Activated CD4-positive, alpha-beta T cell treated with anti-CD3 and anti-CD28 coated beads, Interleukin-2, amount 50 U/mL, for 1 hour (primary cell): ENCODE measurements at places on chromosomes 5 and 9.

DNA sequence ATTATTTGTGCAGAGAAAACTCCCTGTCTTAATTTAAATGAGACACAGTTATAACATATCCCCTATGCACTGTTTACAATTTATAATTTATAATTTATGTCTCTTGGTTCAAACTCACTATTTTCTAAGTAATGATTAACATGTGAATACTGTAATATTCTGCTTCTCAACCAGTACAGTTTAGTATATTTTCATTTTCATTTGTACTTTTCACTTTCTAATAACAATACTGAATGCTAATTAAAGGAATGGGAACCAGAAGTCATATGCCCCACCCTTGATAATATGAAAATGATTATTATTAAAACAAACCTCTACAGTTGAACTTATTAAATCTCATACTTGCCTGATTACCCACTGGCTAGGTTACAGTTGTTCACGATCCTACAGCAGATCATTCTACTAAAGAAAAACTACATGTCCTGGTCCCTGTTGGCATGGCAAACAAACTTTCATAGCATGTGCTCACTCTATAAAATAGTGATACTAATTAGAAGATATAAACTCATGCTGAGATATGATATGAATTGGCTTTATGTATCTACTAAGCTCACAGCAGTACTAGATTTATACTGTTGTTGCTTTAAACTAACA is 66.4 kb downstream of the POU5F2 start:
- DNase-seq: no peak

DNA sequence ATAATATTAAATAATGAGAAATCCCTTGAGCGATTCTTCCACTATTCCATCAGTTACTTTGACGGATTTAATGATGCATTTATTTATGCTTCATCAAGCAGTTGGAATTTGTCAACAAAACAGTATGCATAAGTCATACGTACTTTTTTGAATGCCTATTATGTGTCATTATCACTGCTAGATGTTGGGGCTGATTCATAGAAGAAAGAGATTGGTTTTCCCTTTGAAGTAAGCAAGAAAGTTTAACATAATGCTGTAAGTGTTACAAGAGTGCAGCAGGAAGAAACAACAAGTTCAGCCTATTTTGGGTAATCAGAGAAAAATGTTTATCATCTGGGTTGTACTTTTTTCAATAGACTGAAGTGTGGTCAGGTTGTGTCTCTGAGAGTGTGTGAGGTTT is 121.2 kb upstream of the RANBP3L start:
- no peak for DNase-seq

- no peak for DNase-seq
Measured at GRCh38 chr5:33892620-33893137, 889 bp upstream of the ADAMTS12 start.

DNA sequence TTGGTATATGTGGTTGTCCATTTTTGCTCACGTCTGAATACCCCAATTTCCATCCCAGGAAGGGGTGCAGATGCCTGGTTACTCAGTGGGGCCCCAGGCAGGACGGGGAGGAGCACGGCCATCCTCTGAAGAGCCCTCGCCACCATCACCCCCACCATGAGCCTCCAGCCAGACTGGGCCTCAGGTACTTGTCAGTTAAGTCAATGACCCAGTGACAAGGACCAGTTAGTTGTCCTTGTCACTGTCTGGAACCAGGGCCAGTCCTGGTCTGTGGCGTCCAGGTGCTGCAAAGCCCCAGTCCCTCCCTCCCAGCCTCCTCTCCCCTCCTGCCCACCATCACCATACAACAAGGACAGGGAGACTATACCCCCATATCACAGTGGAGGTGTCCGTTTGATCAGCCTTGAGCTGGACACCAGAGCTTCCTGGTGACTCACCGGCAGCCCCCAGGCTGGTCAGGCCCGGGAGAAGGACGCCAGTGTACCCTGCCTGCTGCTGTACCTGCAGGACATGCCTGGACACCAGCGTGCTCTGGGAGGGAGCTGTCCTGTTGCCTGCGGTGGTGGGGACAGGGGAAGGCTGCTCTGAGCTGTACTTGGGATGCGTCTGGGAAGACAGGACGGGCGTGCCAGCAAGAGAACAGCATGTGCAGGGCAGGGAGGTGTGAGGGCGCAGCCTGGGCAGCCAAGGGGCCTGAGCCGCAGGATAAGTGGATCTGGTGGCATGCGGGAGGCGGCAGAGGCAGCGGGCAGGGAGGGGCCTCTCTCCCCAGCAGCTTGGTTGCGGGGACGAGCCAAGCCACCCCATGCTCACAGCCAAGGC is 32.6 kb upstream of the TTLL11 start:
- DNase-seq: no peak

GRCh38 chr5:43620944-43621505 is 18.0 kb downstream of the NNT start:
- no peak for DNase-seq

- DNase-seq: no peak
Measured at GRCh38 chr9:79694676-79695400, 123.1 kb downstream of the TLE4 start.

DNA sequence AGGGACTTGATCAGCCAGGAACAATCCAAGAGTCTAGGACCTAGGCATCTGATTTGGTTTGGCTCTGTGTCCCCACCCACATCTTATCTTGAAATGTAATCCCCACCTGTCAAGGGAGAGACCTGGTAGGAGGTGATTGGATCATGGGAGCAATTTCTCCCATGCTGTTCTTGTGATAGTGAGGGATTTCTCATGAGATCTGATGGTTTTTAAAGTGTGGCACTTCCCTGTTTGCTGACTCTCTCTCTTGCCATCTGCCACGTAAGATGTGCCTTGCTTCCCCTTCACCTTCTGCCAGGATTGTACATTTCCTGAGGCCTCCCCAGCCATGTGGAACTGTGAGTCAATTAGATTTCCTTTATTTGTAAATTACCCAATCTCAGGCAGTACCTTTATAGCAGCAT is 201.7 kb upstream of the ACTBL2 start:
- no peak for DNase-seq
